ENCODE measurements at places on chromosomes 7 and 10.

DNA sequence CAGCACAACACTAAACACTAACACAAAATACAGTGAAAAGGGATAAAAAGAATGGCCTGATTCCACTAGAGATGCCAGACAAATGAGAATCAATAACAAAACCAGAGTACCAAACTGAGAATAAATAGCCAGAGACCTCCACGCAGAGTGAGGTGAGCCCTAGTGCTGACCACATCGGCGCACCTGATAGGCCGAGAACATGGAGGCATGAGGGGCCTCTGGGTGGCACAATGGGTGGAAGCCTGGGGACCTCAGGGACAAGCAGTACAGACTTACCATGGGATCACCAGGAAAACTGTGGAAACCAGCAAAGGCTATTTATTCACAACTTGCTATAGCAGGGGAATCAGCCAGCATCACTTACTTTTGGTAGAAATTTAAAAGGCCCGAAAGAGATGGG is 1.8 kb upstream of the CSGALNACT2 start:
- DNase-seq = no peak

DNA sequence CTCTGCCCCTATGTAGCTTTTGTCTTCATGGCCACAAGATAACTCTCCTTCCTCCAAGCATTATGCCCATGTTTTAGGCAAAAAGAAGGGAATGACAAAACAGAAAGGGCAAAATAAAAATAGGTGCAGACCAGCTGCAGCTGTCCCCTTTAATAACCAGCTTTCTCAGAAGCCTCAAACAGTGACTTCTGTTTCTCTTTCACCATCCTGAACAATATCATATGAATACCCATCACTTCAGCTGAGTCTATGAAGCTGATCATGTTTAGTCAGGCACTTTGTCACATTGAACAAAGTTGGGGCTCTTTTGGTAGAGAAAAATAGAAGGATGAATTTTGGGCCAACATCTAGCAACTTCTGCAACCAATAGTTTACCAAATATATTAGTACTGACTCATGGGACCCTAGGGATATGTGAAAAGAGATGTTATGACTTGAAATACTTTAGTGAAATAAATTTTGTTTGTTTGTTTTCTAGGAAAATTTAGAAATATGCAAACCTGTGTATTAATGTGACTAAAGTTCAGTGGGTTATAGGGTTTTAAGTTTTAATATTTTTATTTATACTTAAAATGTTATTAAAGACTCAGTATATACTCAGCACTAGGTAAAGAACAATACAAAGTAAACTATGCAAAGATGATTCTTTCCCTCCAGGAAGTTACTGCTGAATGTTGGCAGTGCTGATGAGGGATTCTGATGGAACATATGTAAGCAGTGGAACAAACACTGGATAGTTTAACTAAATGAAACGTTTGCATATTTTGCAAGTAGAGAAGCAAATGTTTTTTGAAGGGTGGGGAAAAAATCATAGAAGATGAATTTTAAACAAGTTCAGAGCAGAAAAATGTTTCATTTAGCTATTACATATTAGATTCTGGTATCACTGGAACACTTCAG is 133.7 kb downstream of the FOXP2 start:
- DNase-seq = no peak

GRCh38 chr10:62084451-62084850 is 183.0 kb downstream of the ARID5B start:
- DNase-seq = no peak

DNA sequence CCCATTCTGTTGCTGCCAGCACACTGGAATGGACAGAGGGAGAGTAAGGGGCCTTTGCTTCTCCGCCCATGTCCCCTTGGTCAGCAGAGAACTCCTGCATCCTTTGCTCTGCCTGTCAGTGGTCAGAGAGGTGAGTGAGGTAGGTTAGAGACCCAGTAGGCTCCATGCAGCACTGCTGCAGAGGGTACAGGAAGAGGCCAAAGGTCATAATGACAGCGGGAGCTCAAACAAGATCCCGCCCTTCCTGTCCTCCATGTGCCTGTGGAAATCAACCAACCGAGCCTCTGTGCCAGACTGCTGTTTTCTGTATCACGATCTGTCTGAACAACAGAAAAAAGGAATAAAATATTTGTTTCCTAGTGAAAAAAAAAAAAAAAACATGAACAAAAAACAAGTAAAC is 81.4 kb downstream of the ZNF33B start:
- no peak for DNase-seq

DNA sequence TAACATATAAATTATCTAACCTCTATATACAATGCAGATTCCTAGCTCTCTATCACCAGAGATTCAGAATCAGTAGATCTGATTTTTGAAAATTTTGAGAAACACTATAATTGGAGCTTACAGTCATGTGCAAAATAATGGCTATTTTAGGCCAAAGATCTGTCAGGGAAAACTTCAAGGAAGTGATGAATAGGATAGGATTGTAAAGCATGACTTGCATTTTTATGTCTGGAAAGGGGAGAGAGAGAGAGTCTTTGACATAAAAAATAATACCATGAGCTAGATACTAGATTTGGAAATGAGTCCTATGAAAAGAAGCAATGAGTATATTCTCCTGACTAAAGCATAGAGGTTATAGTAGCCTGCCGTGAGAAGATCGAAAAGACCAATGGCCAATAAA is 181.1 kb downstream of the SDHAF3 start:
- no peak for DNase-seq

DNA sequence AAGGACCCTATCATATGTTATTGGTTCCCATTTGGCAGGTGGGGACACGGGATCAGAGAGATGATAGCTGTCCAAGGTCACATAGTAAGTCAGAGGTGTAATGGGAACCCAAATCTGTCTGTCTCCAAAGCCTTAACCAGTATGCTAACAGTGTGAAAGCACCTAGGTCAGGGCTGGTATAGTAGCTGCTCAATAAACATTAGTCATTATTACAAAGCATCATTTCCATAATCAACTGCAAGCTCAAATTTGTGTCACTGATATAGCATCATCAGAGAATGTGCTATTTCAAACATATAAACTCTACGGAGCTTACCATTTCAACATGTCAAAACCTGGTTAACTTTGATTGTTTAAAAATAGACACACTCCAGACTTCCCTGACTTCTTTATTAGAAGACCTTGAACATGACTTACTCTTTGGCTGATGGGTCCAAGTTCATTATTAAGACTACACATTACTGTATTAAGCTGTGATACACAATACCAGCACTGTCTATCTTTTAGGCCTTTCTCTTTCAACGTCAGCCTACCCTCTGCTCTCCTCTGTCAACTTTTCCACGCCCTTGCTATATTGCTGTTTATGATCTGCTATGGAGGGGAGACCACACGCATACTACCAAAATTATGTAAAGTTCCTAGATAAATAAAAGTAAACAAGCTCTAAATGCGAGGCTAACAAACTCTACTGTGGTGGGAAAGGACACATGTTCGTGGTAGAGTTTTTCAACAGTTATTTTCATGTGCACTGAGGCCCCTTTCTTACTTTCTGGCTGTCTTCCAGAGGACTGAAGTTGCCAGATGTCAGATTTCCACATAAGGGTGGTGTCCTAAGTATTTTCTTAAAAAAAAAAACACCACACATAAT is 33.6 kb downstream of the DNMBP start:
- no peak for DNase-seq

DNA sequence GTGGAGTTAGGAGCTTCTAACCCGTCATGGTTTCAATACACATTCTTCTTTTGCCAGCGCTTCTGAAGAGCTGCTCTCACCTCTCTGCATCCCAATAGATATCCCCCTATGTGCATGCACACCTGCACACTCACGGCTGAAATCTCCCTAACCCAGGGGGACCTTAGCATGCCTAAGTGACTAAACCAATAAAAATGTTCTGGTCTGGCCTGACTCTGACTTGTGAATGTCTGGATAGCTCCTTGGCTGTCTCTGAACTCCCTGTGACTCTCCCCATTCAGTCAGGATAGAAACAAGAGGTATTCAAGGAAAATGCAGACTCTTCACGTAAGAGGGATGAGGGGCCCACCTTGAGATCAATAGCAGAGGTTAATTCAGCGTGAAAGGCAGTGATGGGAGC is 22.4 kb downstream of the PRSS2 start:
- DNase-seq = no peak

DNA sequence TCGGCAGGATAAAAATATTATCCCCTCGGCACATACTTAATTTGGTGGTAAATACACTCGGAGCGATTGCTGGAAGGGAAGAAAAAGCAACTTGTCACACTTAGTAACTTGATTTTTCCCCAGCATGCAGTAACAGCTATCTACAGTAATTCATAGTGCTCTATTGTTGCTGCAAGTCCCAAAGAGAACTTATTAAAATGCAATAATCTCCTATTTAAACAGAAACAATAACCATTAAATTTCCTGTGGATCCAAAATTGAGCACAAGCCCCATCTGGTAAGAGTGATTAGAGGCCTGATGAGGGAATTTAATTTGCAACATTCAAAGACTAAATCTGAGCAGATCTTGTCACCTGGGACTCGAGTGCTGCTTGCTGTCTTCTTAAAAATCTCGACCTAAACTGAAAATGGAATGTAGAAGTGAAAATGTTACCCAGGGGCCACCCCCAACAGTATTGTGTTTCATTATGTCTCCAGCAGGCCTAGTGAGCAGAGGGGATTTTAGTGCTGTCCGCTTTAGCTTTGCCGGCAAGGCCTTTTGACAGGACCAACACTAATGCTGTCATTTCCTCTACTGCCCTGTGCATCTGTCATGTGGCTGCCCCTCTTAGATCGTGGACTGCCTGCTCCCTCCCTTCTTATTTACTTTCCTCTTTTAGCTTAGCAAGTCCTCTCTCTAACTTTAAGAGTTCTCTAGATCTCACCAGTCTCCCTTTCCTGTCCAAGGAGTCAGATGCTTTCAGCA is 639.7 kb downstream of the AUTS2 start:
- no peak for DNase-seq

DNA sequence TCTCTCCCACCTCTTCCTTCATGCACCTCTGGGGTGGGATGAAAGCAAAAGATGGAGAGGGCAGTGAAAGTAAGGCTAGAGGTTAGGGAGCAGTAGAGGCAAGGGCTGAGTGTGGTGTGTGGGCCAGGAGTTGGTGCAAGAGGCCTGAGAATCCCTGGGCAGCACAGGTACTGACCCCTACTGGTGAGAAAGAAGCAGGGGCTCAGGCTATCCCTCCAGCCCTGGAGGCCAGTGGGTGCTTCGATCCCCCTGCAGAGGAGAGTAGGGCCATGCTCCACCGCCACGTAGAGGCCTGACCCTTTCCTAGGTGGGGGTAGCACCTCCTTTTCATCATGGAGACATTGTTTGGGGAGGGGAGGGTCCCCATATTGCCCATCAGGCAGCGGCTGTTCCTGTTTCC is 9.8 kb downstream of the CDHR1 start:
- DNase-seq = peak; percentile 7

GRCh38 chr10:89062861-89063260 is 72.3 kb downstream of the FAS start:
- no peak for DNase-seq

DNA sequence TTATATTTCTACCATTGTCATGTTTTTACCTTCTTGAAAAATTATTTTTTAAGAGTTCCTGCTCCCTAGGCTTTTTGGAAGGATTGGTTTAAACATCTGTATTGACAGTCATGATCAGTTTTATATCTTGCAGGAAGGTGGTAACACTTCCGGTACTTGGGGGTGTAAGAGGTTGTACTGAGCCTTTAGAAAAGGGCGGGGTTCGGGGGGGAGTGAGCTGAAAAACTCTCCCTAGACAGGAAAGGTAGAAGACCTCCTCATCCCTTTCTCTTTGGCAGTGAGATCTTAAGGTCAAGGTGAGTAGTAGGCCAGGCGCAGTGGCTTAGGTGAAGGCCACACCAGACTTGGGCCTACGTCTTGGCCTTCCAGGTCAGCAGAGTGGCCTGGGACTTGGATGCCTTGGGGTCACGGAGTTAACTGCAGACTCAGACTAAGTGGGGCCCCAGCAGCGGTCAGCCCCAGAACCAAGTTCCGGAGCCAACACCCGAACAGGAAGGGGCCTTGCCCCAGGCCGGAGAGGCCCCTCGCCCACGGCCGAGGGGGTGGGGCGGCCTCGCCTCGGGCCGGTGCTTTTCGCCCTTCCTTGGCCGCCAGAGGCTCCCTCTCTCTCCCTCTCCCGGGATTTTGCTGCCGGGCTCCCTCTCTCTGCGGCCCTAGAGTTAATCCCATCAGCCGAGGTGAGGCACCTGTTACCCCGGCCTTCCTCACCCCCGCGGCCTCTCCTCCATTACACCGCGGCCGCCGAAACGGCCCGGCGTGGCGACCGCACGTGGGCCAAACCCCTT is at the start of gene PPP1R9A:
TSS of gene PPP1R9A (plus strand) at position 569 of the 785 bp plus-strand sequence. CDS start 2,520 bp downstream, outside the sequence.
- DNase-seq = no peak

- DNase-seq = no peak
Observed at GRCh38 chr7:66207540-66207939, 2.4 kb downstream of the TPST1 start.

DNA sequence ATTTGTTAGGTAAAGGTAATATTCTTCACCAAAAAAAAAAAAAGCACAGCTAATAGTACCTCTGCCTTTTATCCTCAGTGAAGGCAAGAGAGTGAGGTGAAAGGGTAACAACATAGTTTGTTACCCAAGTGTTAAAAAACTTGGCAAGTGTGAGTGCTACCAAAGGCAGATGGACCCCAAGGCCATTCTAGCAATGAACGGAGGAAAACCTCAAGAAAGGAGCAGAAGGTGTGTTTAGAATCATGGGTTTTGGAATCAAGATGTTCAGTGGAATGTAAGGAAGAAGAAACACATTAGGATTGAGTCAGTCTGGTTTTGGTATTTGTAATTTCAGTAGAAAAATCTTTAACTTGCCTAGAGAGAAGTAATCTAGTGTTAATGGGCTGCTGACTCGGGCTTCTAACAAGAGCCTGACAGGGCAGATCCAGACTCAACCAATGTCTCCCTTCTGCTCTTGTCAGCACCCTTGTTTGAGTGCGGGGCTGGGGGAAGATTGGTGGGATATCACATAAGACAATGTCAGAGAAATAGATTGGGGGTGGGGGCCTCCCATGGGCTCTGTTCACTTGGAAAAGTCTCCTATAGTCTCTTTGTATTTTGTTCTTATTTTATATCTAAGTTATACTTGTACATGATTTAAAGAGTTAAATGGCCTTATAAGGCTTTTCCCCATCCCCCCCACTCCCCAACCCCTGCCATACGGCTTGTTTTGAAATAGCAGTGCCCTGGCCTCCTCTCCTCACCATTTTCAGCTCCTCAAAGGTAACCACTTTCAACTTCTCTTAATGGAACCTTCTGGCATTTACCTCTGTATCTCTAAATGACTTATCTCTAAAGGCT is 44.4 kb downstream of the SCD start:
- DNase-seq = peak; percentile 29

- no peak for DNase-seq
Observed at GRCh38 chr7:18336626-18337025, 158.9 kb upstream of the HDAC9 start.

GRCh38 chr10:97932932-97933530 is 83.4 kb downstream of the GOLGA7B start:
- DNase-seq = no peak

Measured in activated CD4-positive, alpha-beta T cell treated with anti-CD3 and anti-CD28 coated beads, Interleukin-10, Interleukin-2, amounts not matched to agents 100 ng/mL and 50 ng/mL, durations not matched to agents 16 hours and 8 hours (primary cell).